ENCODE measurements at places on chromosomes 2 and 18.

- peaks cover 8% of the 10 kb centered on the region for H3K4me1 ChIP-seq
- H3K27me3 ChIP-seq: peaks cover 30% of the 10 kb centered on the region
- no peak overlapping the region for H3K4me3 ChIP-seq
- no peaks in the 10 kb centered on the region for H3K36me3 ChIP-seq
Observed at GRCh38 chr2:38178119-38178518, 102.2 kb upstream of the CYP1B1 start.

DNA sequence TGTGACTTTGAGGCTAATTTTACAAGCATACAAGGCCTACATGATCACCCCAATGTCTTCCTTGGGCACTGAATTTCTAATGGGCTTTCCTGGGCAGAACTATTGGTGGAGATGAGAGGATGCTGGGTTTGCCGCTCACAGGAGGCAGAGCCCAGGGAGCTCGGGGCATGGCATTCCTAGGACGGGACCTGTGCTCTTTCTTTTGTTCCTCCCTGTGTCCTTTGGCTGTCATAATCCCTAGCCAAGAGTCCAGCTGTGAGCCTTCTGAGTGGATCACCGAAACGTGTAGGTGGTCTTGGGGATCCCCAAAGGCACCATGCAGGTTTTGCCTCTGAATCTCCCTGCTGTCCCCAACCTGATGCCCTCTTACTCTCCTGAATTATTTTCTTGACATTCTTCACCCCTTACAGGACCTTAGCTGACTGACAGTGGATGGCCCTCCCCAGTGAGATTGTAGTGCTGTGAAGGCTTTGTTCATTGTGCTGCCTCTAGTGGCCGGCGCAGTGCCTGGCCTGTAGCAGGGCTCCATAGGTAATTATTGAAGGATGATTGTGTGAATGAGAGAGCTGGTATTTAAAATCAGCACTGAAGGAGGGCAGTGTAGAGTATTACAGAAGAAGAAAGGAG is 221.9 kb downstream of the ZNF407 start:
- no peaks in the 10 kb centered on the region for H3K4me1 ChIP-seq
- DNase-seq: no peak
- no peak overlapping the region for H3K4me3 ChIP-seq

DNA sequence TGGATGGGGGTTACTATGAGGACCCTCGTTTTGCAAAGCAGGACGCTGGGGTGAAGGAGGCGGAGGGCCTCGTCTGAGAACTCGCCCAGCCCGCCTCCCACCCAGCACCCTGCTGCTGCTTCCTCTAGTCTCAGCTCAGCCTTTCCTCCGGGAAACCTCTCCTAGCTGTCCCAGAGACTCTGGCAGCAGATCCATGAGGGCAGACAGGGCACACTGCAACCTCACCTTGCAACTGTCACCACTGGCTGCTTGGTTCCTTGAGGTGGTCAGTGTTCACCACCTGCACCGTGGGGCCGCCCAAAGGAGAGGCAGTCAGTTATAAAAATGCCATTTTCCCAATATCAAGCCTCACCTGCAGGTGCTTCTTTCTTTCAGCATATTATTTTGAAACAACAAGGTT is 45.6 kb downstream of the PARD6G start:
- H3K27me3 ChIP-seq: peaks cover 36% of the 10 kb centered on the region
- H3K27ac ChIP-seq: no peak overlapping the region
- H3K36me3 ChIP-seq: no peaks in the 10 kb centered on the region
- no peak overlapping the region for H3K4me3 ChIP-seq

- H3K4me1 ChIP-seq: no peaks in the 10 kb centered on the region
- DNase-seq: no peak
- no peaks in the 10 kb centered on the region for H3K27me3 ChIP-seq
Observed at GRCh38 chr2:47598476-47598875, 184.5 kb upstream of the MSH6 start.

GRCh38 chr2:215236131-215236530 is 75.7 kb upstream of the ATIC start:
- no peaks in the 10 kb centered on the region for H3K36me3 ChIP-seq
- H3K4me3 ChIP-seq: no peak overlapping the region
- no peak overlapping the region for H3K27ac ChIP-seq
- no peak for DNase-seq
- H3K27me3 ChIP-seq: peaks cover 3% of the 10 kb centered on the region

GRCh38 chr2:215521031-215521430 is 85.2 kb upstream of the FN1 start:
- H3K4me1 ChIP-seq: no peaks in the 10 kb centered on the region
- no peak overlapping the region for H3K27ac ChIP-seq
- H3K4me3 ChIP-seq: no peak overlapping the region
- peaks cover 11% of the 10 kb centered on the region for H3K27me3 ChIP-seq
- DNase-seq: no peak
- H3K36me3 ChIP-seq: no peaks in the 10 kb centered on the region

GRCh38 chr2:65430603-65431420 is 1.6 kb downstream of the SPRED2 start:
- peak overlapping the region; percentile 100 for H3K4me3 ChIP-seq
- DNase-seq: peak; percentile 61
- H3K27me3 ChIP-seq: peaks cover 10% of the 10 kb centered on the region
- H3K27ac ChIP-seq: peak overlapping the region; percentile 86

DNA sequence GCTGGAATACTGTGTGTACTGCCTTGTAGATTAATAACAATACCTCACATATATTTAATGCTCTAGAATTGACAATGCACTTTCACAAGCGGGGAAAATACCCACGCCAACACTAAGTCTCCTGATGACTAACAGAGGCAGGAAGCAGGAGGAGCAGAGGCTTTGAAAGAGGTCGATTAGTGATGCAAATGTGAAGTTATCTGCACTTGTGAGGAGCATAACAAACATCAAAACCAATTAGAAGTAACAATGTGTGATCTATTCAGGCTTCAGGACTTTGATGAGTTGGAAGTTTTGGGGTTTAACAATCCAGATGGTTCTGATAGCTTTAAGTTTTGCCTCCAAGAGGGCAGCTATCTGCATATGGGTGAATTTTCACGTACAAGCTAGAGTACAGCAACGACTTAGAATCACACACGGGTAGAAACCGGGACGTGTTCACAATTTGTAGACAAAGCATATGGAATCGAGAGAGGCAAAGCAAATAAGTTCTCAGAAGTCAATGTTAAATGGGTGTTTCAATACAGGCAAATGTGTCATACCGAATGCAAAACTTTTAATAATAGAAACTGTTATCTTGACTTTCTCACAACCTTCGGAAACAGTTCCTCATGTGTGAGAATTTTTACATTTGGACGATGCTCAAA is 114.5 kb downstream of the METTL8 start:
- H3K27ac ChIP-seq: peak overlapping the region; percentile 95
- peak overlapping the region; percentile 58 for H3K4me3 ChIP-seq
- DNase-seq: peak; percentile 68
- H3K27me3 ChIP-seq: no peaks in the 10 kb centered on the region

DNA sequence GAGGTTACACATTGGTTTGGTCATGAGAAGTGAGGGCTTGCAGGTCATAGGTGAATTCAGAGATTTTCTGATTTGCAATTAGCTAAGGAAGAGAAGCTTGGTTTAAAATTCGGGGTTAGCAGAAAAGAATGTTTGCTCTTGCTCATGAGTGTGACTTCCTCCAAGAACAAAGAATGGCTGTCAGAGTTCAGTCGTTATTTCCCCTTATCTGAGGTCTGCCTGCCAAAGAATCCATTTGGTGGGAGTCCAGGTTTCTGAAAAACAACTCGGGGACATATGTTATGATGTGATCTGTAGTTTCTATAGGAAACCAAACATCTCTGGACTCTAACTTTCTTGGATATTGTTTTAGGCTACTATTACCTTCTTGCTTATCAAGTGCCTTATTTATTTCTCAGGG is 3.2 kb upstream of the UGT1A6 start:
- no peak overlapping the region for H3K4me3 ChIP-seq
- peaks cover 11% of the 10 kb centered on the region for H3K27me3 ChIP-seq
- H3K27ac ChIP-seq: no peak overlapping the region
- peaks cover 3% of the 10 kb centered on the region for H3K36me3 ChIP-seq
- peaks cover 7% of the 10 kb centered on the region for H3K4me1 ChIP-seq

DNA sequence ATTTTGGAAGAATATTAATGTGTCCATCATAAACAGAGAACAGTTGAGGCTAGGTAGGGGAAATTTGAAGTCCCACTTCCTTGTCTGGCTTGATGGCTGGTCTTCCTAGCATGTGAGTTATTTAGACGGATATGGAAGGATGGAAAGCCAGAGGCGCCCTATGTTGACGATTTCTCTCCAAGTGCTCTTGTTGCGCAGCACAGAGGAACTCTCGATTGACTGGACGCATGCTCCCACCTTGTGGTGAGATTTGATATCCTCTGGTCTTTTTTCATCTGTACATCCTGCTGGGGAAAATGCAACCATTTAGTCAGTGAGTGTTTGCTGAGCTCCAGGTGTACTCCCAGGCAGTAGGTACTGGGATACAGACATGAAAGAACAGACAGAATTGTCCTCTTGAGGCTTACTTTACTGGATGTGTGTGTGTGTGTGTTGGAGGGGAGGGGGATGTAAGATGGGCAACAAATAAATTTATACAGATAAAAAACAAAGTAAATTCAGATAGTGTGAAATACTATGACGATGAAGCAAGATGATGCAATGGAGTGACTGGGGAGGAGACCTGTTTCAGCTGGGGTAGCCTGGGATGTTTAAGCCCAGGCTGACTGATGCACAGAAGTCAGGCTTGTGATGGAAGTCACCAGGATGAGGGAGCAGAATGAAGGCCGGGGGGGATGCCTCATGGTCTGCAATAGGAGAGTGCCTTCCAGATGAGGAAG is 137.2 kb downstream of the TRIM43 start:
- DNase-seq: peak; percentile 27
- H3K27ac ChIP-seq: no peak overlapping the region
- no peaks in the 10 kb centered on the region for H3K4me1 ChIP-seq
- no peak overlapping the region for H3K4me3 ChIP-seq
- peaks cover 13% of the 10 kb centered on the region for H3K27me3 ChIP-seq
- H3K36me3 ChIP-seq: no peaks in the 10 kb centered on the region

- peak overlapping the region; percentile 88 for H3K27ac ChIP-seq
- peak overlapping the region; percentile 82 for H3K4me3 ChIP-seq
- H3K36me3 ChIP-seq: peaks cover 15% of the 10 kb centered on the region
- DNase-seq: peak; percentile 90
- no peaks in the 10 kb centered on the region for H3K27me3 ChIP-seq
- H3K4me1 ChIP-seq: peaks cover 42% of the 10 kb centered on the region
Observed at GRCh38 chr2:10448576-10449485, 704 bp upstream of the ODC1 start.

GRCh38 chr2:240784629-240785423 is 35.2 kb downstream of the KIF1A start:
- H3K27ac ChIP-seq: no peak overlapping the region
- DNase-seq: no peak
- no peaks in the 10 kb centered on the region for H3K36me3 ChIP-seq
- H3K4me3 ChIP-seq: no peak overlapping the region
- peaks cover 14% of the 10 kb centered on the region for H3K27me3 ChIP-seq
- no peaks in the 10 kb centered on the region for H3K4me1 ChIP-seq

GRCh38 chr2:121483021-121483420 is 47.7 kb upstream of the RNU4ATAC start:
- H3K27me3 ChIP-seq: no peaks in the 10 kb centered on the region
- DNase-seq: no peak
- H3K4me1 ChIP-seq: peaks cover 21% of the 10 kb centered on the region
- H3K36me3 ChIP-seq: peaks cover 44% of the 10 kb centered on the region

DNA sequence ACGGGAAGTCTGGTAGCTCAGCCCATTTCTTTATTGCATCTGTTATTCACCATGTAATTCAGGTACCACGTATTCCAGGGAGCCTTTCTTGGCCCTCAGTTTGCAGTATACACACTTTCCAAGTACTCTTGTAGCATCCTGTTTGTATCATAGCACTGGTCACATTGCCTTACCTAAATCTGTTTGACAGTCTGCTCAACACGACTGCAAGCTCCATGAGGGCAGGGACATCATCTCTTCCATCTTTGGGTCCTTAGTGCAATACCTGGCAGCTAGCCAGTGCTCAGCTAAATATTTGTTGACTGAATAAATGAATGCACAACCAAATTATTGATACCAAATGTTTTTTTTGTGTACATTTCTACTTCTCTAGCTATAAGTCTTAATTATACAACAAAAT is 11.2 kb upstream of the IL18R1 start:
- peaks cover 7% of the 10 kb centered on the region for H3K27me3 ChIP-seq
- DNase-seq: no peak
- H3K27ac ChIP-seq: no peak overlapping the region
- no peaks in the 10 kb centered on the region for H3K36me3 ChIP-seq
- peaks cover 6% of the 10 kb centered on the region for H3K4me1 ChIP-seq

GRCh38 chr2:19312949-19313348 is 45.5 kb downstream of the OSR1 start:
- DNase-seq: no peak
- no peak overlapping the region for H3K4me3 ChIP-seq
- no peaks in the 10 kb centered on the region for H3K27me3 ChIP-seq
- H3K36me3 ChIP-seq: peaks cover 4% of the 10 kb centered on the region

DNA sequence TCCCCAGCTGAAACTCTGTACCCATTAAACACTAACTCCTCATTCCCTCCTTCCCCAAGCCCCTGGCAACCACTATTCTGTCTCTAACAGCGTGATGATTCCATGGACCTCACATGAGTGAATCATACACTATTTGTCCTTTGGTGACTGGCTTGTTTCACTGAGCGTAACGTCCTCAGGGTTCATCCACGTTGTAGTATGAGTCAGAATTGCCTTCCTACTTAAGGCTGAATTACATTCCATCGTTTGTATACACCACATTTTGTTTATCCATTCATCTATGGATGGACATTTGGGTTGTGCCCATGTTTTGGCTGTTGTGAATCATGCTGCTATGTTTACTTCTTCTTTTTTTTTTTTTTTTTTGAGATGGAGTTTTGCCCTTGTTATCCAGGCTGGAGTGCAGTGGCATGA is 19.6 kb upstream of the CABLES1 start:
- H3K27me3 ChIP-seq: peaks cover 9% of the 10 kb centered on the region
- H3K4me1 ChIP-seq: no peaks in the 10 kb centered on the region
- H3K27ac ChIP-seq: no peak overlapping the region
- no peak overlapping the region for H3K4me3 ChIP-seq

DNA sequence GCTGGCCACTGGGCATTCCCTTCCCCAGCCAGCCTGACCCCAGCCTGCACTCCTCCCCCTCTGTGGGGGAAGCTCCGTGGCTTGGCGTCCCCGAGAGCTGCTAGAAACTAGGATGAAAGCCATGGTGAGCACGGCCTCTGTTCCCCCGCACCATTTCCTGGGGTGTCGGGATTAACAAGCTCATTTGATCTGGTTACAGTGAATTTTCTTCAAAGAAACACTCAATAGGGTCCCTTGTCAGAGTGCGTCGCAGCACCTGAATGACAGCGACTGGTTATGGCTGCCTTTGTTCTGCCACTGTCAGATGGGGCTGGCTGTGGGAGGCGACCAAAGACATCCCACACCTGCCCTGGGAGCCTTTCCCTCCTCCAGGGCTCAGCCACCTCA is 7.7 kb upstream of the ALPI start:
- H3K27ac ChIP-seq: no peak overlapping the region
- no peak overlapping the region for H3K4me3 ChIP-seq
- no peaks in the 10 kb centered on the region for H3K36me3 ChIP-seq
- H3K4me1 ChIP-seq: no peaks in the 10 kb centered on the region

GRCh38 chr2:29479401-29479800 is 364.2 kb downstream of the CLIP4 start:
- no peaks in the 10 kb centered on the region for H3K27me3 ChIP-seq
- DNase-seq: no peak
- no peaks in the 10 kb centered on the region for H3K36me3 ChIP-seq
- no peak overlapping the region for H3K27ac ChIP-seq
